ENCODE measurements at places on chromosomes 16 and 17.

DNA sequence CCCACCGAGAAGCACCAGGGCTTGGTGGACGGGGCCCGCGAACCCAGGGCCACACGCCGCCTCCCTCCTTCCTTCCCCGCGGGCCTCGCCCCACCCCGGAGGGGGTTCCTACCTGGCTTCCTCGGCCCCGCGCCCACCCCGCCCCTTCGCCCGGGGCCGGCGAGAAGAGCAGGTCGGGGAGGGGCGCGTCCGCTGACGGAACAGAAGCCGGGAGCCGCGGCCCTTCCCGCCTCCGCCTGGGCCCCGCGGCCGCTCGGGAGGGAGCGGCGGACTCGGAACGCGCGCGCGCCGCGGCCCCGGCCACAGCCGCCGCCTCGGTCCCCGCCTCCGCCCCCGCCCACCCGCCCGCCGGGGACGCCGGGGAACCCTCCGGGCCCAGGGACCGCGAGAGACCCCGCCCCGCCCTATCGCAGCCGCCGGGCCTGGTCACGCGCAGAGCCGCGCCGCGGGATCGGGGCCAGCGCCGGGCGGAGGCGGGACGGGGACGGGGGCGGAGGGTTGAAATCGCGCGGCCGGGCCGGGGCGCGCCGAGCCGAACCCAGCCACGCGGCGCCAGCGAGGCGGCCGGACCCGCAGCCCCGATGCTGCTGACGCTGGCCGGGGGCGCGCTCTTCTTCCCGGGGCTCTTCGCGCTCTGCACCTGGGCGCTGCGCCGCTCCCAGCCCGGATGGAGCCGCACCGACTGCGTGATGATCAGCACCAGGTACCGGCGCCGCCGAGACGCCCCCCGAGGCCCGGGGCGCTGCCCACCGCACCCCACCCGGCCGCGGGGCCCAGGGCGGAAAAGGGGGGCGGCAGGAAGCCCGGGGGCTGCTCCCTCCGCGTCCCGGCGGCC, at the start of gene TLCD3A:
TSS of gene TLCD3A (plus strand) at position 530 of the 835 bp plus-strand sequence. CDS start at position 582, 52 bp downstream.
- no peak for DNase-seq

- DNase-seq, result no peak
These were observed 1.9 kb upstream of the CLEC19A start for GRCh38 chr16:19283637-19284036.

- no peak for DNase-seq
These were observed 61.2 kb downstream of the USP31 start for GRCh38 chr16:23088018-23088417.

DNA sequence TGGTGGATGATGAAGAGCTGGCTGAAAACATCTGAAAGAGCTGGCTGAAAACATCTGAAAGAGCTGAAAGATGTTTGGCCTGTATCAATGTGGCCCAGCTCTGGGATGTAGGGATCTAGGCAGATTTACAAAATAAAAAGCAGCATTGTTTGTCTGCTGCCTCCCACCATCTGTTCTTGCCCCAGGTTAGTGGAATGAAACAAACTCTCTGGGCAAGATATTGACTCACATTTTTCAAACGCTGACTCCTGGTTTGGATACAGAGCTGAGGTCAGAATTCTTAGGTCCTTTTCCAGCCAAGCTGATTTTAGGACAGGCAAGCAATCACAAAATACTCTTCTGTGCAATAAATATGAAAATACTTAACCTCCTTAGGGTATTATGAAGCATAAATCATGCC, 139.0 kb downstream of the STX8 start:
- DNase-seq, result no peak

- DNase-seq, result no peak
These were observed 338.7 kb downstream of the C16orf95 start for GRCh38 chr16:86978445-86979030.

DNA sequence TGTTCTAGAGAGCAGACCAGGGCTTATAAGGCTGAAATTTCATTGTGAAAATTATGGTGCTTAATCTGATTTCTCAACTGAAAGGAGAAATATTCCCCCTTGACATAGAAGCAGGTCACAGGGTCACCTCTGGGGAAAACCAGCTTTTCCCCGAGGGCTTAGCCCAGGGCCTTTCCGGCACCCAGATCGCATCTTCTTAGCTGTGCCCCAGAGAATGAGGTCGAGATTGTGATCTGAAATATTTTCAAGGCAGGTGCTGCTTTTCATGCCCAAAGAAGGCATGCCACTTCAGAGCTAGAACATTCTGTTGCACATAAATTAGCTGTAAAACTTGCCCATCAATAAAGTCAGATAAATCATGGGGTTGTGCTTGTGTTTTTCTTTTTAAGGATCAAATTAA, 25.4 kb upstream of the ARHGAP17 start:
- DNase-seq, result no peak

- no peak for DNase-seq
These were observed 182.8 kb upstream of the ELAC2 start for GRCh38 chr17:13200671-13201070.

- no peak for DNase-seq
These were observed 114.5 kb downstream of the ABCC6 start for GRCh38 chr16:16108759-16109158.

- no peak for DNase-seq
These were observed 706 bp downstream of the SHISA6 start for GRCh38 chr17:11241611-11242226.

DNA sequence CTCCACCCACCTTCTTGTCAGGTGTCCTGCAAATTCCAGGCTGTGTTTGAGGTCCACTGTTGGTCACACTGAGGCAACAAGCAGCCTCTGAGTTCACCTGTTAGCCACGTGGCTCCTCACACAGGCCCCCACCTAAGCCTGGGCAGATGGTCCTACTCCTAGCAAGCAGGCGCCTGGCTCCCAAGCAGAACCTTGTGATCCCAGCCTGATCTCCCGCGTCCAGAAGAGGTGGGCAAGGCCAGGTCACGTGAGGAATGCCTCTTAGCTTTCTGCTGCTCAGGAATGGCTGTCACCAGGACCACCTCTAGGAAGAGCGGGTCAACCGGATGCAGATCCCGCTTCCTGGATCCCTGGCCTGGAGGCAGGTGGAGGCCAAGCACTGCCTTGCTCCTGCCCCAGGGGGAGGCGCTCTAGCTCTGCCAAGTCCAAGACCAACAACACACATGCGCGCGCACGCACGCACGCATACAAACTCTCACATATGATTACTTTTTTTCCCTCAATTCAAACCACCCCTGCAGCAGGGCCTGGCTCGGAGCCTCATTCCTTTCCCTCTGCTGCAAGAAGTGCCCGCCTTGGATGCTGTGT, 9.5 kb downstream of the CYB561 start:
- DNase-seq, result no peak

- peak; percentile 52 for DNase-seq
These were observed 58.5 kb downstream of the TMEM235 start for GRCh38 chr17:78289802-78290363.

DNA sequence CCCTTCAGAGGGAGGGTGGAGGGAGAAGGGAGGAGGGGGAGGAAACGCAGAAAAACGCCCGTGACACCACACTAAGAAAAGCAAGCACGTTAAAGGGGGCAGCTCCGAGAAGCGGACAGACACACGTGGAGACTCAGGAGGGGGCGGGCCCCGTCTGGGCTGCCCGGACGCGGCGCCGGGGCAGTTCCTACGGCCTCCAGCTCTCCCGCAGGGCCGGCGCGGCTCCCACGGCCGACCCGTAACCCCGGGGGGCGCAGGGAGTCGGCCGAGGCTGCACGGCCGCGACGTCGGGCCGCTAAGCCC, 362 bp downstream of the KLHDC4 start:
- no peak for DNase-seq

DNA sequence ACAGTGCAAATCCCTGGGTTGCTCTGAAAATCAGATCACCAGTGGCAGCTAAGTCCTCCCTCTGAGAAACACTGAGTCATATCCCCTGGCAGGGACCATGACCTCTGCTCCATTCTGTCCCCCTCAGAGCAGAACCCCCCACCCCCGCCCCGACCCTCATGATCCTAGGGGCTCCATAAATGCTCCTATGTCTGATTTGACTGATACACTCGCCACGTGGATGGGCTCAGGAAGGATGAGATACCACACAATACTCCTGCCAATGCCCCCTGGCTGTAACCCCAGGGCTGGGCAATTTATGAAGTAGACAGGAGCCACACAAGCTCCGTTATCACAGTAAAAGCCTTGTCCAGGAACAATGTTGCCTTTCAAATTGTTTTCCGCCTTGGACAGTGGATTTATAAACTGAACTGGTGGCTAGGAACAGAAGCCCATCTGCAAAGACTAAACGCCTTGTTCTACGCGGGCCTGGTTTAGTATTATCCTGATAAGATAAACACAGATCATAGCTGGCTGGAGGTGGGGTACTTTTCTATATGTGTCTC, 394.8 kb downstream of the SLC39A11 start:
- no peak for DNase-seq

All from NCI-H1417 treated with DMSO at 0.1 percent for 48 hours (cell line).